ENCODE measurements at places on chromosomes 16 and 17. TPM values are rescaled to one million over a fixed set of nuclear protein-coding genes. Genes with fewer than 3 reads are reported as not detected.

- no peak for DNase-seq
- no peak overlapping the region for H3K27ac ChIP-seq
- H3K36me3 ChIP-seq = no peaks in the 10 kb centered on the region
- H3K4me1 ChIP-seq = peaks cover 18% of the 10 kb centered on the region
- no peaks in the 10 kb centered on the region for H3K27me3 ChIP-seq
- no peak overlapping the region for H3K4me3 ChIP-seq
These were observed 5.7 kb downstream of the SULT1A1 start for GRCh38 chr16:28604186-28604565.

GRCh38 chr17:27810902-27811557 is 10.7 kb upstream of the NOS2 start:
- DNase-seq = peak; percentile 18
- H3K27me3 ChIP-seq = no peaks in the 10 kb centered on the region
- H3K27ac ChIP-seq = no peak overlapping the region
- no peaks in the 10 kb centered on the region for H3K4me1 ChIP-seq
- H3K36me3 ChIP-seq = no peaks in the 10 kb centered on the region
- no peak overlapping the region for H3K4me3 ChIP-seq

DNA sequence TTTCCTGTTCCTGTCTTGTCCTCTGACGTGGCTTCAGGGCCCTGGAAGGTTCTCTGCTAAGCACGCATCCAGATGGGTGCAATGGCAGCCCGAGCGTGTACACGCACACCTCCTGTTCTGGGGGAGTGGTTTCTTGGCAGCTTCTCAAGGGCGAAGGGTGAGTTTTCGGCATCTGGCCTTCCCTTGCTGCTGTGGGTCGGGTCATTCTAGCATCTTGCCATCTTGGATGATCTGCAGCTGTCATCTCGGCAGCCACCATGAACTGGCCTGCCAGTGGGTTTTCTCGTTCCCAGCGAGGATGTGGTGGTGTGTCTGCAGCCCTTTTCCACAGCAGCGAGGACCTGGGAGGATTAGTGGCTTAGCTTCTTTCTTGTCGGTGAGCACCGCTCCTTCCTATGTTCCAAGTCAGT is 10.6 kb downstream of the MSI2 start:
- peaks cover 44% of the 10 kb centered on the region for H3K36me3 ChIP-seq
- DNase-seq = peak; percentile 77
- peaks cover 50% of the 10 kb centered on the region for H3K4me1 ChIP-seq
- H3K27me3 ChIP-seq = no peaks in the 10 kb centered on the region

GRCh38 chr16:82010649-82011048 is 621 bp downstream of the SDR42E1 start:
- H3K36me3 ChIP-seq = no peaks in the 10 kb centered on the region
- DNase-seq = no peak
- peaks cover 23% of the 10 kb centered on the region for H3K27me3 ChIP-seq
- no peak overlapping the region for H3K27ac ChIP-seq

DNA sequence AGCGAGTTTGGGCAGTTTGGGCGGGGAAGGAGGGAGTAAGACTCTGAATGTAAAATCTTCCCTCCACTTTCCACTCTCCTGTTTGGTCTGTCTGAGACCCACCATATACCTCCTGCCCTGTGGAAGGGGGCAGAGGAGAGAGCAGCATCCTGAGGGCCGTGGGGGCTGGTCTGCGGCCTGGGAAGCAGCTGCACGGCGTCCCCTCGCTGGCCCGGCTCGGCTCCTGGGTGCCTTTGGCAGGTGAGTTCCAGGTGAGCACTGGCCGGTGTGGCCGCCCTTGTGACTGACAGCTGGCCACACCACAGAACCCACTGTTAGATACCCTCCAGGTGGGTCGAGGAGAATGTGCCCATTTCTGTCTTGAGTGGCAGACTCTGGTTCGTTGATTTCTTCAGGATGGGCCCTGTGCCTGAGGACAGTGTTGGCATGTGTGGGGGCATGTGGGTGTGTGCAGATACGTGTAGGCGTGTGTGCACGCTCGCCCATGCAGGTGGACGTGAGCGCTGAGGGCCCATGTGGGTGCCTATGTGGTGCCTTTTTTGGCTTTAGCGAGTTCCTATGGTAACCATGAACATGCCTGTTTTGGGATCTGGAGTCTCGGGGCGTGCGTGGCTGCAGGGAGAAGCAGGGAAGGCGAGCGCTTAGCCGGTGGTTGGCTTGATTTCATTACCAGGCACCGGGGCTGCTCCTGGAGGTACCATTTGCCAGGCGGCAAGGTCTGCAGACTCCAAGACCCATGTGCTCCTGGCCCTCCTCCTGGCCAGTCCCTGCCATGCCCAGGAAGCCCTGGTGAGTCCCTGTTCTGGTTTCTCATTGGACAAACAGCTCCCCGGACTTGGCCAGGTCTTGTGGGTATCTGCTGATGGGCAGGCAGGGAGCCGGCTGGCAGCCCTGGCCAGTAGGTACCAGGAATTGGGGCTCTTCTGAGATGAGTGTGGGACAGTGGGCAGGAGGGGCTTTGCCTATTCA is 12.4 kb downstream of the RAP1GAP2 start:
- H3K27ac ChIP-seq = no peak overlapping the region
- H3K27me3 ChIP-seq = no peaks in the 10 kb centered on the region
- DNase-seq = no peak
- H3K4me3 ChIP-seq = no peak overlapping the region

GRCh38 chr17:31843070-31843745 is 15.8 kb downstream of the COPRS start:
- no peaks in the 10 kb centered on the region for H3K36me3 ChIP-seq
- H3K4me3 ChIP-seq = no peak overlapping the region
- H3K4me1 ChIP-seq = peaks cover 11% of the 10 kb centered on the region
- H3K27me3 ChIP-seq = no peaks in the 10 kb centered on the region
- peak; percentile 86 for DNase-seq
- H3K27ac ChIP-seq = peak overlapping the region; percentile 49

DNA sequence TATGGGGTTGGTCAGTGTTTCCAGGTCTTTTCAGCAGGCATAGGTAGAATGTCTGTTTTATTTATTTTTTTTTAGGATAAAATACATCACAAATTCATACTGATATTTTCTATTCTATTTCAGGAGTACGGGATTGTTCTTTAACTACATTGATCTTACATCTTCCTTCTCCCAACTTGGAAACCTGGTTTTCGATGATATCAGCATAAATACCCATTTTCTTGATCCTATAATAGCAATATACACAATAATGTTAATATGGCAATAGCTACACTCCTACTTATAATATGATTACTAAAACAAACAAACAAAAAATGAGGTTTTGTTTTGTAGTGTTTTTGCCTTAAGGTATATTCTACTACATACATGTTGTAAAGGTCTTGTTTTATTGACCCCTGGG is 962.4 kb upstream of the GOT2 start:
- H3K36me3 ChIP-seq = no peaks in the 10 kb centered on the region
- no peak overlapping the region for H3K4me3 ChIP-seq
- H3K4me1 ChIP-seq = no peaks in the 10 kb centered on the region
- no peak overlapping the region for H3K27ac ChIP-seq
- no peaks in the 10 kb centered on the region for H3K27me3 ChIP-seq

DNA sequence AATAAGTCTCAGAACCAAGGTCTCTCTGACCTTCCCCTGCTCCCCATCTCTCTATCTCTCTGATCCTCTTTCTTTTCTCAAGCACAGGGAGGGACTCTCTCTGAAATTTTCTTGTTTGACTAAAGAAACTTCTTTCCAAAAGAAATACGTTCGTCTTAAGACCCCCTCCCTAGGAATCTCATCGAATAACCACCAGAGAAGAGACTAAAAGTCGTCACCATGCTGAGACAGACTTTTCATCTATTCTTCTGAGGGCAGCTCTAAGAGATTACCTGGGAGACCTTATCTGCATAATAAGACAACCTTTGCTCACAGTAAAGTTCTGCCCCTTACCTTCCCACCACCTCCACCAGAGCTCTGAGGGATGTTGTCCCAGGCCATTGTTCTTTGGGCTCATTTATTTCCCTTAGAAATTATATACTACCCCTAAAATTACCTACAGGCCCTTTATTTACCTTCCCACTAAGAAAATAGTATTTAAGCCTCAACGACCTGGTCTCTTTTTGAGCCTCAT is 133.7 kb upstream of the EEF2KMT start:
- DNase-seq = no peak
- no peaks in the 10 kb centered on the region for H3K27me3 ChIP-seq
- H3K4me3 ChIP-seq = no peak overlapping the region
- H3K4me1 ChIP-seq = no peaks in the 10 kb centered on the region
- H3K36me3 ChIP-seq = no peaks in the 10 kb centered on the region
- H3K27ac ChIP-seq = no peak overlapping the region

- no peak overlapping the region for H3K27ac ChIP-seq
- no peak for DNase-seq
- H3K4me1 ChIP-seq = no peaks in the 10 kb centered on the region
- H3K27me3 ChIP-seq = no peaks in the 10 kb centered on the region
- H3K4me3 ChIP-seq = no peak overlapping the region
These were observed 25.5 kb upstream of the CIITA start for GRCh38 chr16:10851512-10851911.

The TEX14 gene
- total RNA-seq = 0.10 TPM

The C16orf89 gene
- total RNA-seq = 5.2 TPM

The AARSD1 gene
- 35.2 TPM for total RNA-seq

Data from adrenal gland (tissue), 19 donors.